ENCODE measurements at places on chromosomes 3 and 15.
A peak's percentile ranks its signal among the peaks of the same experiment; 100 is the strongest.

DNA sequence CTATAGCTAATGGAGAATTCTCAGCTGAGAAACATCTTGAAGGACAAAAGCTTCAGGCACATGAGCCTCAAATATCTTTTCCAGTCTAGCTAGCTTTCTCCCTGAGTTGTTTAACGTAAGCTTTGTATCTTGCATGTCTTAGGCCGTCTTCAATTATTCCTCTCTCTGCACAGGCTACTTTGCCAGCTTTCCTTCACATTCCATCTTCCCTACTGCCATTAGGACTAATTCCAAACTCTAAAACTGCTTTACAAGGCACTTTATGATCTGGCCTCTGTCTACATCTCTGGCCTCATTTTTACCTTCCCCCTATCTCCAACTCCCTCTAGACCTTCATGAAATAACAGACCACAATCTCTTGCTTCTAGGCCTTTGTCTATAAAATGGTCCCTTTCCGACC, 171.4 kb downstream of the GREM1 start:
- DNase-seq: no peak

- no peak for DNase-seq
These were observed 552.4 kb upstream of the CCDC54 start for GRCh38 chr3:106824856-106825255.

GRCh38 chr3:171056528-171056927, 30.0 kb upstream of the SLC2A2 start:
- DNase-seq: no peak

GRCh38 chr3:177378168-177378567, 180.9 kb upstream of the TBL1XR1 start:
- no peak for DNase-seq

GRCh38 chr15:42920519-42921341, at the start of gene TTBK2:
TSS of gene TTBK2 (minus strand) at chr15:42920778. CDS start at chr15:42878617, 42,161 bp downstream.
- DNase-seq: peak; percentile 96

- no peak for DNase-seq
These were observed 30.9 kb downstream of the UBE3A start for GRCh38 chr15:25407950-25408349.

GRCh38 chr3:169668957-169669741, 5.6 kb upstream of the MECOM start:
- DNase-seq: no peak

GRCh38 chr3:156630081-156630772, 44.2 kb upstream of the TIPARP start:
- DNase-seq: no peak

GRCh38 chr15:32733281-32733680, 15.5 kb downstream of the GREM1 start:
- DNase-seq: no peak

- no peak for DNase-seq
These were observed 449.3 kb upstream of the THRB start for GRCh38 chr3:24943961-24944360.

DNA sequence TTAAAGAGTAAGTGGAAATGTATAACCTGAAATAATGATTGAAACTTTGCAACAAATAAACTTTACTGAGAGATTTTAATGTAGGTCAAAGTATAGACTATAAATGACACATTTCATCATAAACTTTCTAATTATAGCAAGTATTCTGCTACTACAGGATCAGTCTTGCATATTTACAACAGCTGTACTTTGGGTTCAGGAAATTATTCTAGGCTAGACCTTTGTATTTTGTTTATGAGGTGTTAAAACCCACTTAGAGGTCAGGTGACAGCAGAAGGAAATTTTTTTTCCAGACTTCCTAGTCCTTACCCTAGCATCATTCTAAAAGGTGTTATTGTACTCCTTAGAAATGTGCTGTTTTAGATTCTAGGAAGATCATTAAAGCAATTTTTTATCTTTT, 2.3 kb downstream of the RNF7 start:
- no peak for DNase-seq

- peak; percentile 38 for DNase-seq
These were observed at the start of gene PFN2 for GRCh38 chr3:149970716-149971402. TSS of gene PFN2 (minus strand) at chr3:149970895. CDS start at chr3:149970856, 39 bp downstream.

DNA sequence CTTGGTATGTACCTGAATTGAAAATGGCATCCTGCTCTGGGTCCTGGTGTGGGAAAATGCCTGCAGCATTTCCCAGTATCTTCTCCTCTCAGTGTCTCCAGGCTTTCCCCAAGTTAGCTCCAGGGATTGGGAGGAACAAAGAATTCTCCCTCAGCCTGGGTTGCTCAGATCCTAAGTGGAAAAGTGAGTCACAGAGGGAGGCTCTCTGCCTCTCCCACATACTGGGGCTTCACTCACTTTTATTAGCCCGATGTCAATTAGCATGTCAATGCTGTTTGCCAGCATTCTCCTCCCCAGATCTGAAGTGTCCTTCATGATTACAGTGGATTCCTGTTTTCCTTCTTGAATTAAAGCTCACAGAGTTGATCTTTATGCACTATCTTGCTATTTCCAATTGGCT, 655.0 kb downstream of the EPHA3 start:
- DNase-seq: no peak

DNA sequence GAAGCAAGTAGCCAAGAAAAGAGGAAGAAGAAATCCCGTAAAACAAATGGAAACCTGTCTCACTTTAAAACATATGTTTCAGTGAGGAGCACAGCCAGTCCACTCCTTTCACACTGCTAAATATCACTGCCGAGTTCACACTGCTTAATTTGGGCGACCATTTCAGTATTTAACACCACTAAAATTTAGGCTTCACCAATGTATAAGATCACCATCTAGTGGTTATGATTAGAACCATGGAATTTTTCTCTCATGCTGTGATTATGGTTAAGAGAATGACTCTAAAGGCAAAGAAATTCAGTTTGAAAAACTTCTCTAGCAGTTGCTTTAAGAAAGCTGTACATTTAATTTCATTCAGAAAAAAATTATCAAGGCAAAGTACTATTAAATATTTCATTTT, 16.6 kb downstream of the SLC4A7 start:
- DNase-seq: no peak

DNA sequence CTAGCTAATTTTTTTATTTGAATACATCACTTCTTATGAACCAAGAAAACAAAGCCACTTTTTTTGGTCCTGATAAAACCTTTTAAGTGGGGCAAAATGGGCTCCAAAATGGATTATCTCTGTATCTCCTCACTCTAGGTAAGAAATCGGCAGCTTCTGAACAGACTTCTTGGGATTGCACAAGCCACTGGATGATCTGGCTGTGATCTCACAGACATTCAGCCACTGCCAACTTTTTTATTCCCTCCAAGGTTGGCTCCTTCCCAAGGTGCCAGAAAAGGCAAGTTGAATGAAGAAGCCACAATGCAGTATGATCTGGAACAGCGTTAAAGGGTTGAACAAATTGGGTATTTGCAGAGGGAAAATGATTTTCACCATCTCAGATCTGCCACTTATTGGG, 73.2 kb downstream of the PRICKLE2 start:
- no peak for DNase-seq

- no peak for DNase-seq
These were observed 62.4 kb upstream of the SLC24A5 start for GRCh38 chr15:48058371-48058770.

GRCh38 chr3:112514527-112515128, 15.4 kb upstream of the BTLA start:
- no peak for DNase-seq

DNA sequence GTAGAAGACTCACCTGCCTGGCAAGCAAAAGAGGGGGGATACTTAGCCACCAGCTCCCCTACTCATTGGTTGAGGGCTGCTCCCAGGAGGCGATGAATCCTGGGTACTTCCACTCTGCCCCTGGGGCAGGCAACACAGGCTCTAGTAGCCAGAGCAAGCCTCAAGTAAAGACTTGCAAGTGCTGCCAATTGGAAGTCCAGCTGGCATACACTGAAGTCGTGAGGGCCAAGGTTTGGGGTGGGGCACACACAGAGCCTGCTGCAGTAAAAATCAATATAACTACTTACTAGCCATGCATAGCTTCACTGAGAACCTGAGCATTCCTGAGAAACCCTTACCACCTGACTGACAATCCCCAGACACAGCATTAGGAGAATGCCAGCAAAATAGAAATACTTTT, 123.0 kb upstream of the EIF1B start:
- no peak for DNase-seq

DNA sequence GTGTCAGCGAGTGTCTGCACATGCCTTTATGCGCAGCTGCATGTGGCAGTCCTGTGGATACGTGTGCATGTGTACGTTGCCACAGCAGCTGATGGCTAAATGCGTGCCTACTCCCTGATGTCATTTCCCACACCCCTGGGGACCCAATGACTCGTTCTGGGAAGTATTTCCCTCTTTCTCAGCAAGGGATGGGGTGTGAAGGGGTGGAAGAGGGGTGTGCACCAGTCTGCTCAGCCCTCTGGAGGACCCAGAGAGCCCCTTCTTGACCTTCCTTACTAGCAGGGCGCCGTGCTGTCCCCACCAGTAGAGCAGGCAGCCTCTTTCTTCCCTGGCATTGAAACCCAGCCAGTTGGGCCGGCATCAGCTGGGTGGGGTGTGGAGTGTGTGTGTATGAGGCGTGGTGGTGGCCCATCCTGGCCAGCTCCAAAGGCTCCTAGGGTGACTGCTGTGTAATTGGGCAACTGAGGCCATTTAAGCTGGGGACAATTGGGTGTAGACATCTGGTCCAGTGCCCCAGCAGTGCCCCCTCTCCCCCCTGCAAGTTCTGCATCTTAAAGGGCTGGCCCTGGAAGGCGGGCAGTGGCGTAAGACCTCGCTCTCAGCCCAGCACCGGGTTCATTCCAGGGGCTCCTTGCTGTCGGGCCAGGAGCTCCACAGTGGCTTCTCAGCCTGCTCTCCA, 19.2 kb downstream of the SNX33 start:
- no peak for DNase-seq

GRCh38 chr15:77186594-77187011, 115.7 kb upstream of the TSPAN3 start:
- DNase-seq: no peak

GRCh38 chr3:188214442-188214841, 60.5 kb downstream of the LPP start:
- DNase-seq: no peak

GRCh38 chr15:77393471-77393840, 26.4 kb downstream of the PEAK1 start:
- no peak for DNase-seq

- no peak for DNase-seq
These were observed 121.4 kb upstream of the ATP11B start for GRCh38 chr3:182671942-182672341.

DNA sequence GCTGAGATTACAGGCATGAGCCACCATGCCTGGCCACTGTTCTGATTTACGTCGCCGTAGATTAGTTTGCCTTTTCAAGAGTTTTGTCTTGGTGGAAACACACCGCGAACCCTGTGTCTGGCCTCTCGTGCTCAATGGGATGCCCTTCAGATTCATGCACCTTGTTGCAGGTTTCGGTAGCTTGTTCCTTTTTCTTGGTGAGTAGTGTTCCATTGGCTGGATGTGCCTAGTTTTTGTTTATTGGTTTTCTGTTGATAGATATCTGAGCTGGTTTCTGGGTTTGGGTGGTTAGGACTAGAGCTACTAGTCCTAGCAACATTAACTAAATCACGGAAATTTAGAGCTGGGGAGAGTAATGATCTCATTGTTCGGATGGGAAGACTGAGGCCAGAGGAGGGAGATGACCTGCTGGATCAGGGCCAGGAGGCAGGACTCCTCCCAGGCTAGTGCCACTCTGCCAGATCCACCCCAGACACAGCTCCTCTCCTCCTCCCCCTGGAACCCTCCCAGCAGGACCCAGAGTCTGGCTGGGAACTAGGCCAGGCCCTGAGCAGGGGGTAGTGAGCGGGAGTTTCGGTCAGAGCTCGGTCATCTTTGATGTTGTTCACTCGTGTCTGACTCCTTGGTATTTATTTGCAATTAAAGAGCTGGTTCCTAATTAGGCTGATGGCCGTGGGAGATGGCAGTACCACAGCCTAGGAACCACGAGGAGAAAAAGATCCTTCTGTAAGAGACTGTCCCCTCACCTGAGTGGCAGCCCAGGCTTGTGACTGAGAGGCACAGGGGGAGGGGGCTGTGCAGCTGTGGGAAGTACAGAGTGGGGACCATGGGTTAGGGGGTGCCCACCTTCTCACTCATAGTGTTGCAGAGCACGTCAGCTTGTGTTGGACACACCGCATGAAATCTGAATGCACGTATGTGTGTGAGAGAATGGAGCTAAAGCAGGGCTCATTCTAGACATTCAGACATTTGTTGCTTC, 73.4 kb downstream of the SMAD6 start:
- DNase-seq: no peak

DNA sequence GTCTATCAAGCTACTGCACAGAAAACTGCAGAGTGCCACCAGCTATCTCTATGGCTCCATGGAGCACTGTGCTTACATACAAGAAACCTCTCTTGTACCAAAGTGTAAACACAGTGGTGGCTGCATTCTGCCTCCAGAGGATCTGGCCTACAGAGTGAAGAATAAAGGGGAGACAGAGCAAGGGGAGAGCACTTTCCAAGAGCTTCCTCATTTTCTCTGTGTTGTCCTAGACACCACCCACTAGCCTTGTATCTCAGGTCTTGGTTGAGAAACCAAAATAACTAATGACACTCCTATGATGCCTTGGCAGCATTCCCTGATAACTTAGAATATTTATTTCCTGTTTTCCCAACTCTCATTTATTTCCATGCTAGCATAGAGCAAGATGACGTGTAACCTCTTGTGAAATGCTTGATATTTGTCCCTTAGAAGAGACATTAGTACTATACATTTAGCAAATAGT, 56.9 kb upstream of the PHLDB2 start:
- DNase-seq: no peak

- no peak for DNase-seq
These were observed 44.6 kb downstream of the LDHAL6B start for GRCh38 chr15:59251001-59251845.

DNA sequence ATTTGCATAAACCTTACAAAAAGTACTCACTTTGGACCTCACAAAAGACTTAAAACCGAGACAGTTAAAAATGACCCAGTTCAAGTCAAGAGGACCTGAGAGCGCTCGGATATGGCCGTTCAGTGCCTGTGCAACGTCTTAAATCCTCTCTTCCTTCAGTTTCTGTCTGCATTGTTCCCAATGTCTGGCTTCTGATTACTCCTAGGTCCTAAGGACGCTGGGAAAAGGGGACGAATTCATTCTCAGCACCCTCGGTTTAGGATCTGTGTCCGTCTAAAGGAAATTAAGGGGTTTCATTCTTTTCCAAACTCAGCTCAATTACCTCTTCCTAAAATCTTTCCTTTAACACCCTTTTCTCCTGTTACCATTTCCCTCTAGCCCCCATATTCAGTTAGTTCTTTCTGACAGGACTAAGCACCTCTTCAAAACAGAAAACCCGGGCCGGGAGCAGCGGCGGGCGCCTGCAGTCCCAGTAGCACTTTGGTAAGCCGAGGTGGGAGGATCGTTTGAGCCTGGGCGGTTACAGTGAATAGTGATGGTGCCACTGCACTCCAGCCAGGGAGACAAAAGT, 970 bp downstream of the DPPA4 start:
- no peak for DNase-seq

DNA sequence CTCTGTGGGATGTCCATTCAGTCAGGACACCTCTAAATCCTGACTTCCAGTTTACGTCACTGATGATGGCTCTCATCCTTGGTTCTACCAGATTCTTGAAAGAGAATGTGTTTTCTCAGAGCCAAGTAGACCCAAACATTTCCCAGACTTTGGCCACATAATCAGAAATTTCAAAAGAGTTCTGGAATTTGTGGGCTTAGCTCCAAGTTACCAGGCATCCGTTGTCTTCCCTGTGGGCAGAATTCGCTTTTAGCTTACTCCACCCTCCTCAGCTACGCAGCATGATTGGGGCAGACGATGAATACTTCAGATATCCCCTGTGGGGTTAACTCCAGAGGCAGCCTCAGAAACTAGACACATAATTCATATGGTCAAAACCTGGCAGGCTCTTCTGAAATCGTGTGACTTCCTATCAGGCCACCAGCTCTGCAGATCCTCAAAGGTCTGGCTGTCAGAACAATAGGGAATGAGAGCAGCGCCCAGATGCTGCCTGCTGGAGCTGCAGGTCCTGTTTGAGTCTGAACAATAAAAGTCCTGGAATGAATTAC, 30.6 kb downstream of the CRTC3 start:
- DNase-seq: no peak

All from stimulated activated CD8-positive, alpha-beta memory T cell treated with anti-CD3 and anti-CD28 coated beads, Interleukin-15, amount 100 ng/mL, for 4 hours (primary cell).